Astrocyte (in vitro differentiated cells and primary cell): ENCODE measurements at places on chromosomes 4 and X. TPM values are rescaled to one million over a fixed set of nuclear protein-coding genes. Genes with fewer than 3 reads are reported as not detected.

GRCh38 chr4:11408233-11408967 lies 20.3 kb downstream of the HS3ST1 start:
- no peak for DNase-seq

GRCh38 chrX:94288325-94288724 lies 614.3 kb downstream of the FAM133A start:
- DNase-seq, result no peak

GRCh38 chrX:110003167-110004156 lies 548 bp downstream of the TMEM164 start:
- DNase-seq, result no peak

GRCh38 chr4:74376888-74377483 lies 12.0 kb downstream of the EREG start:
- peak; percentile 41 for DNase-seq

- DNase-seq, result no peak
Observed at GRCh38 chr4:102298716-102299115, 46.6 kb downstream of the SLC39A8 start.

- peak; percentile 71 for DNase-seq
Observed at GRCh38 chr4:19675172-19675811, 576.4 kb upstream of the SLIT2 start.

DNA sequence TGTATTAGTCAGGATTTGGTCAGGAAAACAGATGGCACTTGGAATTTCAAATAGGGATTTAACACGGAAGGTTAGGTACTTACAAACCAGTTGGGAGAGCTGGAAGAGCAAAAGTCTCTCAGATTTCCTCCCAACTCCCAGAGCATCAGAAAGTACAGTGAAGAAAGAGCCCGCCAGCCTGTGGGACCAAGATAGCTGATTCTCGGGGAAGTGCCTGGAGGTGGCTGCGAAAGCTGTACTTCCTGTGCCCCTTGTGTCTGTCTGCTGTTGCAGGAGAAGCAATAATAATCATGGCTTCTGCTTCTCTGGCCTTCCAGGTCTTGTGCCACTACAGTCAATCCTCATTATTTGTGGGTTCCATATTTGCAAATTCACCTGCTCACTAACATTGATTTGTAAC lies 221.0 kb upstream of the BCOR start:
- no peak for DNase-seq

DNA sequence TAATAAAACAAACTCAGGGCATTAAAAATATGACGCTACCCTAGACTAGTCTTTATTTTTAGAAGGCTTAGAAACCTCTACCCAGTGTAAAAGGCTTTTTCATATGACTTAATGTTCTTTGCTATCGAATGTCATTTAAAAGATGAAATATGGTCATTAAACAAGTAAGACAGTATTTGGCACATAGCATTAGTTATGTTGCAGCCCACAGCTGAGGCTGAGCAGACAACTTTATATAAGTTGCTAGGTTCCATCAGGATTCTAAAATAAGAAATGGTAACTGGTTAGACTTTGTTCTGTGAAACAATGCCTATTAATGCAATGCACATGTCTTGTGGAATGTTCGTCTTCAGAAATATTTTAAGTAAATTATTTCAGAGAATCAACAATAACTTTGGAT lies 10.4 kb upstream of the PRSS12 start:
- DNase-seq, result no peak

- DNase-seq, result no peak
Observed at GRCh38 chr4:9825049-9825448, 43.6 kb downstream of the DRD5 start.

GRCh38 chr4:3193531-3194203 lies 55.3 kb upstream of the MSANTD1 start:
- no peak for DNase-seq

DNA sequence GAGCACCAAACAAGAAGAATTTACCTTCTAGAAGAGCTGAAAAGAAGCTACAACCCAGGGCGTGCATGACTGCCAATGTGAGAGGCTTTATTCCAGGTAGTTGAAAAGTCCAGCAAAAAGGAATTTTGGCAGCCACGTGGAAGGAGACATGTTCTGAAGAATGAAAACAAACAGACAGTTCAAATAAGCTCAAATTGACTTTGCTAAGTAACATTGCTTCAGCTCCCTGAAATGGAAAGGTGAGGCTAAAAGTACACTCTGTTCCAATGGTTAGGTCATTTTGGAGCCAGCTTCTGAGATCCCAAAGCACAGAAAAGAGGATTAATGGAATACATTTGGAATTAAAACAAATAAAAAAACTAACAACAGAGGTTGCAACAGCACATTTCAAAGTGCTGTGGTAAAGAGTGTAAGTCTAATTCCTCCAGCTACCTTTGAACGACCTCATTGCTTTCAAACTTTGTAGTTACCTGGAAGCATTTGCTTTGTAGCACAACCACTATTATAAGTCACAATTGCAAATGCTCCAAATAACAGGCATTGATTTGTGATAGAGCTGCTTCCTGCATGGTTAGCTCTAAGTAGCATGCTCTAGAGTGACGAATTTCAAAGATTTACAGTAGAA lies 405.3 kb upstream of the EDA2R start:
- DNase-seq, result no peak

- DNase-seq, result peak; percentile 20
Observed at GRCh38 chr4:120232050-120232449, 165.4 kb upstream of the MAD2L1 start.

GRCh38 chrX:48046846-48047245 lies 24.6 kb downstream of the ZNF630 start:
- DNase-seq, result no peak

DNA sequence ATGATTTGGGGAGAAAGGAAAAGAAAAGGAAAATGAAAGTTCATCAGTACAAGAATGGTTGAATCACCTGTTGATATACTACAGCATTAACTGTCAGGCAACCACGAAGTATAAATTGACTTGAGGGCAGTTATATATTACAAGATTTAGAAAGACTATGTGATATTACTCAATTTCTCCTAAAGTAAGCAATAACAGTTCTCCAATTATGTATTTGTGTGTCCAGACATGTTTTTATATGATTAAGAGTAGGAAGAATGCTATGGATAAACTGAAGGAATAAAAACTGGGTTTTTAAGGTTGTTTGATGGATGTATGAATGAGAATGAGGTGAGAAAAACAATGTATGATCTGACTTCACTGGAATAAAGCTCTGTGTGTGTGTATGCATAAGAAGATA lies 2234.4 kb downstream of the ARAP2 start:
- no peak for DNase-seq

DNA sequence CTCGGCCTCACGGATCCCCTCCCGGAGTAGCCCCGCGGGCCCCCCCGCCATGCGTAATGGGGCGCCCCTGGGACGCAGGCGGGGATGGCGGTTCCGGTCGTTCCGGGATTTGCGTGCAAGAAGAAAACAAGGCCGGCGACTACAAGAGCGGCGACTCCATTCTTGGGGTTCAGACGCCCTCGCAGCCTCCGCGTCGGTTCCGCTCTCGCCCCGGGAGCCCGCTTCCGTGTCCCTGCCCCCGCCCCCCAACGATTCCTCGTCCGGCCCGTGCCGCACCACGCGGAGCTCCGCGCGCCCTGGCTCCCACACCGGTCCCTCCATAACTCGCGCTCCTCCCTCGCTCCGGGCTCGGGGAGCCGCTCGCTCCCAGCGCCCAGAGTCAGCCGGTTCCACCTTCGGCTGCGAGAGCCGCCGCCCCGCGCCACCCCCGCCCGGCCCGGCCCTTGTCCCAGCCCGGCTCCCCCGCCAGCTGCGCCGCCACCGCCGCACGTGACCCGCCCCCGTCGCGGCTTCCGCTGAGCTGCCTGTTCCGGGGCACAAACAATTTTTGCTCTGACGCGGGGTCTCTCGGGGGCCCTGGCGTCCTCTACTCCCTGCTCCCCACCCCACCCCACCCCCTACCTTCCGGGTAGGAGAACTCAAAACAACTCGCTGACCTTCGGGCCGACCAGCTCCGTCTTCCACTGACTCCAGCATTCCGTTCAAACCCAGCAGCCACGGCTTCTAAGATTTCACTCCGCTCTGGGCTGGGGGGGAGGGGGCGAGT lies 78.8 kb upstream of the BCOR start:
- no peak for DNase-seq

The C4orf36 gene
- not detected in 2 replicates for total RNA-seq

The FAM47A gene
- not detected in 2 replicates for total RNA-seq

The SPP1 gene
- total RNA-seq, result 153 and 217 TPM in 2 replicates

The CHRDL1 gene
- total RNA-seq, result 3.3 and 4.8 TPM in 2 replicates

The PABPC5 gene
- total RNA-seq, result 2.4 and 2.5 TPM in 2 replicates

The POU4F2 gene
- total RNA-seq, result not detected in 2 replicates

The SLC6A8 gene
- total RNA-seq, result 52.6 and 57.9 TPM in 2 replicates

The DUSP9 gene
- total RNA-seq, result 0.20 and 0.36 TPM in 2 replicates

The USP53 gene
- 24.9 and 32.3 TPM in 2 replicates for total RNA-seq
